ENCODE measurements at places on chromosomes 4 and X.
A peak's percentile ranks its signal among the peaks of the same experiment; 100 is the strongest.

GRCh38 chr4:164484551-164484950, 269.4 kb upstream of the SMIM31 start:
- no peak for DNase-seq

GRCh38 chr4:91525621-91526020, 778.1 kb upstream of the GRID2 start:
- no peak for DNase-seq

DNA sequence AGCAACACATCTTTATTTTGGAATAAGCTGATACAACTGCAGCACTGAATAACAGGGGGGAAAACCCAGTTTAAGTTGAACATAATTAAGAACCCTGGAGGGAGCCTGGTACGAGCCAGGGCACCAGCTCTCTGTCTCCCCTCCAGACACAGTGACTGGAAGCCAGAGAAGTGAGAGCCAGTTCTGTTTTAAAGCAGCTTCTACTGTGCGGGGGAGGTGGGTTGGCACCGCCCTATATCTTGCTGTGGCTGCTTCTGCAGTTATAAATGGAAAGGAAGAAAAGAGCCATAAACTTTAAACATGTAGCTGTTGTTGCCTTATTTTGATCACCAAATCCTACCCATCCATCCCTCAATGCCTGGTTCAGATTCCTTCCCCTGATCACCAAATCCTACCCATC, 207.9 kb upstream of the ANXA3 start:
- DNase-seq: no peak

DNA sequence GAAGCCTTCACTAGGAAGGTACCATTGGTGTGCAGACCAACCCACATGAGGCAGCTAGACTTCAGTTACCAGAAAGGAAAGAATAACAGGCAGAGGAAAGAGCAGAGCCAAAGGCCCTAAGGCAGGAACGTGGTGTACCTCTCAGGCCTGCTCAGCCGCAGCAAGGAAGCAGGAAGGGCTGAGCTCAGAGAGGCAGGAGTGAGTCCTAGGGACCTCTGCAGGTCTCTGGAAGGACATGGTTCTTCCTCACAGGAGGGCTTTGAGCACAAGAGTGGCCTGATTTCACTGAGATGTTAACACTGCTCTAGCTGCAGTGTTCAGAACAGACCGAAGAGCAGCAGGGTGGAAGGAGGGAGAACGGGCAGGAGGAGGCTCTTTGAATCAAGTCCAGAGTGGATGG, 124.6 kb downstream of the DCHS2 start:
- DNase-seq: peak; percentile 2

DNA sequence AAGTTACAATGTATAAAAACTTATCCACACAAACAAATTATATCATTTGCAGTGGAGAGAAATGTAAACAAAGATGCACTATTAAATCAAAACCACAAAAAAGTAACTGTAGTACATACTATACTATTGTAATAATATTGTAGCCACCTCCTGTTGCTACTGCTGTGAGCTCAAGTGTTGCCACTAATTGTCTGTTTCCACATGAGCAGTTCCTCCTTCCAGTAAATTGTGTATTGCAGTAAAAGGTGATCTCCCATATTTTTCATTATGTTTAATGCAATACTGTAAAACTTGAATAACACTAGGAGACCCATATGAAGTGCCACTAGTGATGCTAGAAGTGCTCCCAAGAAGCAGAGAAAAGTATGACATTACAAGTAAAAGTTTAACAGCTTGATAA, 11.7 kb downstream of the LIN54 start:
- no peak for DNase-seq

GRCh38 chrX:82534086-82534597, 973.9 kb upstream of the POU3F4 start:
- no peak for DNase-seq

DNA sequence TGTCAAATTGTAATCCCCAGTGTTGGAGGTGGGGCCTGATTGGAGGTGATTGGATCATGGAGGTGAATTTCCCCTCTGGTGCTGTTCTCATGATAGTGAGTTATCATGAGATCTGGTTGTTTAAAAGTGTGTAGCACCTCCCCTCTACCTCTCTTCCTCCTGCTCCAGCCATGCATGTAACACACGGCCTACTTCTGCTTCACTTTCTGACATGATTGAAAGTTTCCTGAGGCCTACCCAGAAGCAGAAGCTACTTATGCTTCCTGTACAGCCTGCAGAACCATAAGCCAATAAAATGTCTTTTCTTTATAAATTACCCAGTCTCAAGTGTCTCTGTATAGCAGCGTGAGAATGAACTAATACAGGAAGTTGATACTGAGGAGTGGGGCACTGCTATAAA, 61.7 kb upstream of the DDX60 start:
- no peak for DNase-seq

- no peak for DNase-seq
Observed at GRCh38 chr4:121138039-121138825, 25.9 kb downstream of the TNIP3 start.

Measured in midbrain (tissue), 1 donor.